ENCODE measurements at places on chromosomes 1 and 21.

DNA sequence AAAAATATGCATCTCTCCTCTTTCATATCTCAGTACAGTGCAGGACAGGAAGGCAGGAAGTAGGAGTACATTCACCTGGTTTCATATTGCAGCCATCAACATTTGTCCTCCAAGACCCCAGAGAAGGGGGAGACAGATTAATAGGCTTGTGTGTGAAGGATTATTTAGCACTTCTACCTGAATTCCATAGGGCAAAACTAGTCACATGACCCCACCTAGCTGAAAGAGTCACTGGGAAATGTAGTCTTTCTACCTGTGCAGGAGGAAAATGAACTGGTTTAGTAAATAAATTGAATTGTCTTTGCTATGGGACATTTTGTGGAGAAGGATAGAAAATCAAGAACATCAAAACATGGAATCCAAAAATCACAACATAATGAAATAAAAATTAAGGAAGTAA, 13.9 kb upstream of the TRIM33 start:
- DNase-seq, result peak; percentile 33

- DNase-seq, result no peak
Measured at GRCh38 chr1:94119306-94119705, 1.6 kb downstream of the ABCA4 start.

- DNase-seq, result no peak
Measured at GRCh38 chr1:42157667-42158066, 4.5 kb downstream of the GUCA2B start.

DNA sequence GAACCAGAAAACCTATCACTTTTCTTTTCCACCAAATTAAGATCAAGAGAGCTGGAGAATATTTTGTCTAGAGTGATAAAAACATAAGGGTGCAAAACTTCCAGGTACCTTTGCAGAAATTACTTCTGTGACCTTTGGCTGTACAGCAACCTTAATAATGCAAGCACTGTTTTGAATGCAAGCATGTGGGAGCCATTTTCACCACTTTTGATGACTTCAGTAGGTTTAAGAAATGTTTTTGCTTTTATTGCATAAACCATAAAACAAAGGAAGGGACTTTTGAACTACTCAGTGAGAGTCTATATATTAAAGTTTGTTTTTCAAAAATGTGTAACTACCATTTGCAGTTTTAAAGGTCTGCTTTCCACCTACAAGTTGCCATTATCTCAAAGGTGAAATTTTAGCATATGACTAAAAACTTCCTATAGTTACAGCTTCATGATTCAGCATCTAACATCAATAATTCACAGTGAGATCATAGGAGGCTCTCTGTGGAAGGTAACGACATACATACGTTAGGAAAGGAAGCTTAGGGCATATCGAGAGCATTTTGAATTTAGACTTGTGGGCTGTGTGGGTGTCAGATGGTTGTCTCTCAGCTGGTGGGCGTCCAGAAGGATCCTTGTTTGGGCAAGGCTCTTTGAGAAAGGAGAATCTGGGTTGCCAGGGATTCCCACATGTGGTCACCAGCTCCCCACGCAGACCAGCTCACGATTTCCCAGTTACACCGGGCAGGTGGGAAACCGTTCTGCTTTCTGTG, 1.1 kb upstream of the GADD45A start:
- no peak for DNase-seq

DNA sequence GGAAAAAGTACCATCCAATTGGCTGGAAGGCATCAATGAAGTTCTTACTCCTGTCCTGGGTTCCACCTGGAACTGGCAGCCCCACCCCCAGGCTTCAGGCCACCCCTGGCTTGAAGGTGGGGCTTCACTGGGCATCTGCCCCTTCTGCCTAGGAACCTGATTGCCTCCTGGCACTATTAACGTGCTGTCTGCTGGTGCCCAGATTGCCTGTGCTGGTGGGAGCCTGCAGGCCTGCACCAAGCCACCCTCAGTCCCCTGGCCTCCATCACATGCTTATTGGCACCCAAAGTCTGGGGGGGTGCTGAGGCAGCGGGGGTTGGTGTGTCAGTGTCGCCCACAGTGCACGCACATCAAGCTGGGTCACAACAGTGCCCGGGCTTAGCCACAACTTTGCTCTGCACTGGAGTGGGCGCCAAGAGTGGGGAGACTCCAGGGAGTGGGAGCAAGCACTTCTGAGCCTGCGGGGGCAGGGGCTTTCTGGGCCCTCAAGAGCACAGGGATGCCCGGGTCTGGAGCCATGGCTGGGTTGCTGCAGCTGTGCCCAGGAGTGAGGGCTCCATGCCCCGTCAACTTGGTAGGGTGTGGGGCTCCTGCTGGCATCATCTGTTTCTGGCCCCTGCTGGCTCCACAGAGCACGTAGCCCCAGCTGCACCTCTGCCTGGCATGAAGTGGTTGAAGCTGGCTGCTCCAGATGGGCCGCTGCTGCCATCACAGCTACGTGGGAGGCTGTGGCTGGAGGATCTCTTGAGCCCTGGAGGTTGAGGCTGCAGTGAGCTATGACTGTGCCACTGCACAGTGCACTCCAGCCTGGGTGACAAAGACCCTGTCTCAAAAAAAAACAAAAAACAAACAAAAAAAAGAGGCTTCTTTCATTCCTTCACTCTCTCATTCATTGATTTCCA, 4.1 kb upstream of the LSM10 start:
- no peak for DNase-seq

DNA sequence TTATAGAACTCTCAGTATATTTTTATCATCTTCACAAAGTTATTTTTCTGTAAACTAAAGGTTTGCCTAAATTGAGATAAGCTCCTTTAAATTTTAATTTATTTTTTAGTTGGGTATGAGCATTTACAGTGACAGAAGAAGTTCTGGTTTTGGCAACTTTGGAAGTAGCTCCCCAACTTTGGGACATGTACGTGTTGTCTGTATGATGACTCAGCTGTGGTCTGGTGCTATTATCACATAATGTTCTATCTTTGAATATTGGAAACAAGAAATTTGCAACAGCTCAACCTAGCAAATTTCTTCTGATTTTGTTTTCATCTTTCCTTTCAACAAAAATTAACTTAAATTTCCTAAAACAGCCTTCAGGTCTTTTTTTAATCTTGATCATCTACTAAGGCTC, 46.6 kb upstream of the C1orf105 start:
- no peak for DNase-seq

- no peak for DNase-seq
Measured at GRCh38 chr1:36475910-36476604, 6.7 kb downstream of the CSF3R start.

- DNase-seq, result no peak
Measured at GRCh38 chr1:183279835-183280234, 93.8 kb downstream of the LAMC2 start.

GRCh38 chr1:52139817-52140540, 1.9 kb upstream of the ZFYVE9 start:
- no peak for DNase-seq

- no peak for DNase-seq
Measured at GRCh38 chr1:221440658-221441057, 301.2 kb downstream of the DUSP10 start.

- DNase-seq, result peak; percentile 17
Measured at GRCh38 chr21:38351961-38352521, 95.2 kb downstream of the KCNJ15 start.

- DNase-seq, result no peak
Measured at GRCh38 chr1:7896994-7897393, 43.6 kb downstream of the TNFRSF9 start.

GRCh38 chr1:101069158-101069557, 43.6 kb upstream of the DPH5 start:
- DNase-seq, result no peak

- DNase-seq, result no peak
Measured at GRCh38 chr21:25535849-25536248, 71.4 kb downstream of the MRPL39 start.

DNA sequence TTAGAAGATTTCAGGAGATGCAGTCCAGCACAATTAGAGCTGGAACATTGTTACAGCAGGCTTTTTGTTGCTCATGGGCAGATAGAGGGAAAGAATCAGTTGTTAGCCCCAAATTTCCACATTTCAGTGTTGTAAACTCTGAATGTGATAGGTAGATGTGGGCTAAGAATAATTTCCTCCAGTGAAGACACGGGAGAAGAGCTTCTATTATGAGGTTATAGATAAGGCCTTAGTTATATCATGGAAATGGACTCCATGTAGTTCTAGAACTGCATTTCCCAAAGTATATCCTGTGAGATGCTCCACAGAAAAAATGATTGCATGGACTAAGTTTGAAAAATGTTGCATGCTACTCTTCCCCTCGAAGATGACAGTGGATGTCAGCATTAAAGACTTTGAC, 64.9 kb downstream of the PRKAA2 start:
- no peak for DNase-seq

- DNase-seq, result no peak
Measured at GRCh38 chr1:9105336-9105867, 23.5 kb downstream of the GPR157 start.

DNA sequence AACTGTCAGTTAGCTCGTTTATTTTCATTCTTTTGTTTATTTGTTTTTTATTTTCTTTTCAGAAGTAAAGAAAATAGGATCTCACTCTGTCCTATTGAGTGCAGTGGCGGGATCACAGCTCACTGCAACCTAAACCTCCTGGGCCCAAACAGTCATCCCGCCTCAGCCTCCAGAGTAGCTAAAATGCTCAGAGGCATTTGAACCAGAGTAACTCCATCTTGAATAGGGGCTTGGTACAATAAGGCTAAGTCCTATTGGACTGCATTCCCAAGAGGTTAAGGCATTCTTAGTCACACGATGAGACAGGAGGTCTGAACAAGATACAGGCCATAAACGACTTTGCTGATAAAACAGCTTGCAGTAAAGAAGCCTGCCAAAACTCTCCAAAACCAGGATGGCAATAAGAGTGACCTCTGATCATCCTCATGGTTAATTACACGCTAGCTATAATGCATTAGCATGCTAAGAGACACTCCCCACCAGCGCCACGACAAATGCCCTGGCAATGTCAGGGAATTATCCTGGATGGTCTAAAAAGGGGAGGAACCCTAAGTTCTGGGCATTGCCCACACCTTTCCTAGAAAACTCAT, 13.1 kb upstream of the COP1 start:
- no peak for DNase-seq

GRCh38 chr1:96049759-96050409, 671.7 kb upstream of the PTBP2 start:
- DNase-seq, result no peak

DNA sequence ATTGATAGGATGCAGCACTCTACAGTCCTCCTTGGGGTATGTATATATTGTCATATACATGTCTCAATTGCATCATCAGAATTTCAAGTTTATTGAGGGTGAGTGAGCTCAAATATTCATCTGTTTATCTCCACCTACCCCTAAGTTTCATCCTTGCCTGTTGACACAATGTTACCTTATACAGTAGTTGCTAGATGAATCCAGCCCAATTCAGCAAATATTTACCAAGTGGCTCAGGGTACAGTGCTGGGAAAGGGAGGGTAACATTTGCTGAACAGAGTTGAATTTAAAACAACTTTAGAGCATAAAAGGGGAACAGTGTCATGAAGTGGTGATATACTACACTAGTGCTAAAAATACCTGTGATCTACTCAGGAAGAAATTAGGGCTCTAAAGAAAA, 14.4 kb downstream of the ELAVL4 start:
- DNase-seq, result no peak

DNA sequence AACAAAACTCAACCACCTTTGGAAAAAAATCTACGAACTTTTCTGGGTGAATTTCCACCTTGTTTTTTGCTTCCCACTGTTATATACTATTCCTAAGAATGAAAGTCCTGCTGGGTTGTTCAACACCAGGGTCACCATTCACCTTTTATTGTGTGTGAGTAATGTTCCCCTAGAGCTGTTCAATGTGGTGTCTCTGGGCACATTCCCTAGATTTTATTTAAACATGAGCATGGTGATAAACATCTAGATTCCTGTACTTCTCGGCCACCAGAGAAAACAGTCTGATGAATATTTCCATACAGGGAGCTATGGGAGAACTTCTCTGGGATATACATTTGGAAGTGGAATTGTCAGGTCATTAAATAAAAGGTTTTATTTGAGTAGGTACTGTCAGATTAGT, 13.0 kb downstream of the FMN2 start:
- no peak for DNase-seq

- DNase-seq, result no peak
Measured at GRCh38 chr1:100178091-100178490, at the start of gene LRRC39. LRRC39 (minus strand) TSS chr1:100178256; CDS start chr1:100168516, 9,740 bp downstream.

- DNase-seq, result no peak
Measured at GRCh38 chr1:99573431-99574217, 72.3 kb upstream of the PALMD start.

DNA sequence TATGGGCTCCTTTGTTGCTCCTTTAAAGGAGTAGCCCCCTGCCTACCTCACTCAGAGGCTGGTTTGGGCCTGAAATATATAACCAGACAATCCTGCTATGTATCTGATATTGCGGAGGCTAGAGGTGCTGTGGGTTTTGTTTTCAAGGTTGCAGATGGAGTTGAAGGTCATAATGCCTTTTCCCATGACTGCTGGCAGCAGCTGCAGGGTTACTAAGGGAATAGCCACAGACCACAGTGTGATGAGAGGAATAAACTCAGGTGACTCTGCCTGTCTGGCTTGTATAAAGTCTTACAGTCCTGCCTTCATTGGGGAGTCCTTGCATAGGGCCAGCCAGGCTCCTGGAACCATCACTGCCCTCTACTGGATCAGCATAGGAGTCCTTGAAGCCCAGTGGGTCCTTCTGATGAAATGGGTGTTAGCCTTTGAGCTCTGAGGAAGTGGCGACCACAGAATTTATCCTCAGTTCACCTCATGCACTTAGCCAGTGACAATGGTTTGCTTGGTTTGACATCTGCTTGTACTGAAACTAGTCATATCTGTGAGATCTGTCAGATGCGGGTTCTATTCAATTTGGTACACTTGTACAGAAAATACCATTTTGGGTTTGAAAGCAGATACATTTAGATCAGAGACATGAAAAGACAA, 174.4 kb upstream of the HMCN1 start:
- DNase-seq, result peak; percentile 86

DNA sequence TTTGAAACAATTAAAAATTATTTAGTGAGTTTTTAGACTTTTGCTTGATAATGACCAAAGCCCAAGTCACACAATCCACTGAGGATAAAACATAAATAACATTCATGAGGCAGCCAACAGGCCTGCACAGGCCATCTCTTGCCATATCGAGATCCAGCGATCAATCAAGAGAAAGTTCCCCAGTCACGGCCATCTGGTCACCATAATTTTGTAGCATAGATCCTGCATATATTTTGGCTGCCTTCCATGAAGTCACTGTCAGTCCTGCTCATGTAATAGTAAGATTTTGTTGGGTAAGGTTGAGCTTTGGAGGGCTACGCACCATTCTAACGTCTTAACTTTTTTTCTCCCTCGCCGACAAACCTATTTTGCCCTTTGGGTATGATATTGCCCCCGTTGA, 17.5 kb downstream of the KPNA6 start:
- no peak for DNase-seq

All from iPS-NIHi11 (cell line).